ENCODE measurements at places on chromosomes 7 and 10.

- no peak for DNase-seq
Observed at GRCh38 chr7:69684369-69685292, 86.4 kb downstream of the AUTS2 start.

GRCh38 chr10:14707481-14707880 lies 67.2 kb downstream of the FAM107B start:
- DNase-seq: no peak

GRCh38 chr7:4700577-4701235 lies 18.6 kb downstream of the FOXK1 start:
- DNase-seq: no peak

GRCh38 chr10:50651808-50652207 lies 28.1 kb upstream of the SGMS1 start:
- DNase-seq: no peak

DNA sequence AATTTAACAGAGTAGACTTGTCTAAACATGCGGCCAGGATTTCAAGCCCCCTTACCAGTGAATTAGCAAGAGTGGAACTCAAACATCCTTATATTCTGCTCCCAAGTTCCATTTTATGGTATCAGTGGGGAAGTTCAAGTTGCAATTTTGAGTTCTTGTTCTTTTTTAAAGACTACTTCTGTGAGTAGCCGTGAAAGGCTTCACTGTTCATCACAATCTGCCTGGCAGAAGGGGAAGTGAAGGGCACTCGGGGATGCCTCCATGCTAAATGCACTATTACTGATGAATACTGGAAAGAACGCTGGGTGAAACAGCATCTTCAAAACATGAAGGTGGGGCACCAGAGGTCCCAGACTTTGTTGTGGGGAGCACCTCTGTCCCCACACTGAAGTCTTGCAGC lies 22.4 kb upstream of the FGL2 start:
- DNase-seq: no peak

DNA sequence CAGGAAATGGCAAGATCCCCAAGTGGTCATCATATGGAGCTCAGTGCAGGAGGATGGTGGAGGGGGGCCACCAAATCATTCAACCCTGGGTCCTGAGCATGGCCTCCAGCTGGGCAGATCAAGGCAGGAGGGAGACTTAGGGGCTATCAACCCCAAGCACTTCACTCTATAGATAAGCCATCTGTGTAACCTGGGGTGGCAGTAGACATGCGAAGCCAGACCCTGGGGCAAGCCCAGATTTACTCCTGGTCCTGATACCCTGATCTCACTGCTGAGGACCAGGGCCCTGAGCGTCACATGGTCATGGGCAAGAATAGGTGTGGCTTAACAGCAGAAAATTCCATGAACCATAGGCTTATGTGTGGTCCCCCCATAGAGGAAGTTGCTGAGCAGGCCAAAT lies 173.0 kb upstream of the ADCY1 start:
- no peak for DNase-seq

DNA sequence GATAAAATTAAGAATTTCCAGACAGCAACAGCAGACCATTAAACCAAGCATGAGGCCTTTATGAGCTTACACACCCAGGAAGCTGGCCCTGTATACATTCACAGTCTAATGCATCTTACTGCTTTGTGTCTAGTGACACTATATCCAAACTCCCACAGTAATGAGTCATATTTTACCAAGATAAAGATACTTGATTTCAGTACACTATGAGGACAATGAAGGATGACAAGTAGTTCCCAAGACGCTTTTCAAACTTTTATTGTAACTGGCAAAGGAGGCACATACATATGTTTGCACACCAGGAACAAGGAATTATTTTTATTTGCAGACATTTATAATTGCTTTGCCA lies 148.0 kb downstream of the TSPAN12 start:
- DNase-seq: no peak

- no peak for DNase-seq
Observed at GRCh38 chr7:85820702-85821443, 634.0 kb upstream of the SEMA3D start.

DNA sequence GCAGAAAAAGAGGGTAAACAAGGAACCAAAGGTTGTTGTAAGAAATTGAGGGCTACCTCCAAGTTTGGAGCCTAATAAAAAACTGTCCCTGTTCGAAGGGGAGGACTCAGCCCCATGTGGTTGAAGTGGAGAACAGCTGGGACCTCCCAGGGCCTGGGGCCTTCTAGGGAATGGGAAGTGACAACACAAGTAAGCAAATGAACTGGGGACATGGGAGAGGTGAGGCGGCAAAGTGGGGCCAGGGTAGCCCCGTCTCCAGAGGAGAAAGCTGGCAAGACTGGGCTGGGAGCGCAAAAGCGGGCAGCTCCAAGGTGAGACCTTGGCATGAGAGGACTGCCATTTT lies 198.1 kb downstream of the ZNF438 start:
- DNase-seq: no peak

GRCh38 chr7:81180573-81180972 lies 261.7 kb upstream of the SEMA3C start:
- DNase-seq: no peak

- DNase-seq: no peak
Observed at GRCh38 chr10:87054373-87055295, 34.5 kb downstream of the FAM25A start.

- no peak for DNase-seq
Observed at GRCh38 chr7:138292951-138293350, 167.1 kb upstream of the TRIM24 start.

GRCh38 chr7:463362-463781 lies 56.3 kb downstream of the PDGFA start:
- no peak for DNase-seq

GRCh38 chr7:122316467-122317388 lies 12.2 kb upstream of the FEZF1 start:
- no peak for DNase-seq

DNA sequence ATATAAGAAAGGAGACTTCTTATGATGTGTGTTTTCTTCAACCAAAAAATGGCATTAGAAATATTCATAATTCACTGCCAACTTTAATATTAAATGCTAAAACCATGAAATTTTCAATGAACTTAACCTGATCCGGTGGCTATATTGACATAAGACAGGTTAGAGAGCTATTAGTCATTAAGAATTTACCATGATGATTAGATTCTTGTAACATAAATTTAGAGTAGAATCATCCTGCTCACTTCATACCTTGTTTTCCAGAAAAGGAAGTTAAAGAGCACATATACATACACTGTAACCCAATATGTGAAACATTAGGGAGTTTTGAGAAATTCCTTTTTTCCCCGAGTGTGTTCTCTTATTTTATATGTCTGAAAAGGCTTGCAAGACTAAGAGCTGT lies 430.3 kb upstream of the SEMA3A start:
- DNase-seq: no peak

- peak; percentile 51 for DNase-seq
Observed at GRCh38 chr7:12066521-12066920, 144.6 kb upstream of the TMEM106B start.

DNA sequence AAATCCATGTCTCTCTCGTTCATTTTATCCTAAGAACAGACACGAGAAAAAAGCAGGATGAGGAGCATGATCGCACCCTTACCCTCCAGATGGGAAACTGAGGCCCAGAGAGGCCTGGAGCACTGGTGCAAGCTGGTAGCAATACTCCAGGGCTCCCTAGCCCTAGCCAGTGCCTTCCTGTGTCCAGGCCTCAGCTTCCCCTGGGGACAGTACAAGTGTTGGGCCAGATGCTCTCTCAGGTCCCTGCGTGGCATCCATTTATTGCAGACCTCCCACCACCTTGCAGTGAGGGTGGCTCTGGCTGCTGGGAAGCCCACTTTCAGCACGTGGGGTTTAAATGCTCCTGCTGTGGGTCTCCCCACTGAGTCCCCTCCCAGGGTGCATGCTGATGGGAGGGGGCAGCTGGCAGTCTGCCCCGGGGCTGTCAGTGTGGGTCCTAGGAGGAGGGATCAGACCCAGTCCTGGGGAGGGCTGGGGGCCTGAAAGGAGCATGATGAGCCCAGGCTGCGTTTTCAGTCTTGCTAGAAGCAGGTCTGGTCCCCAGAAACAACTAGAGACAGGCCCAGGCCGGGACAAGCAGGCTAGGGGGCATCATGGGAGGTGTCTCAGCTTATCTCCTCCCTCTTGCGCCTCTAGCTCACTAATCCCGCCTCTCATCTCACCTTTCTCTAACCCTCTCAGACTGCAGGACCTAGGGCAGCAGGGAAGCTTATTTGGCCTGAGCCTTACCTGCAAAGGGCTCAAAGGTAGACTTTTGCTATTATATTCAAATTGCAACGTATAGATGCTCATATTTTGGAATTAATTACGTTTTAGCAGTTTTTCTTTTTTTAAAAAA lies 662 bp upstream of the PPIF start:
- DNase-seq: no peak

DNA sequence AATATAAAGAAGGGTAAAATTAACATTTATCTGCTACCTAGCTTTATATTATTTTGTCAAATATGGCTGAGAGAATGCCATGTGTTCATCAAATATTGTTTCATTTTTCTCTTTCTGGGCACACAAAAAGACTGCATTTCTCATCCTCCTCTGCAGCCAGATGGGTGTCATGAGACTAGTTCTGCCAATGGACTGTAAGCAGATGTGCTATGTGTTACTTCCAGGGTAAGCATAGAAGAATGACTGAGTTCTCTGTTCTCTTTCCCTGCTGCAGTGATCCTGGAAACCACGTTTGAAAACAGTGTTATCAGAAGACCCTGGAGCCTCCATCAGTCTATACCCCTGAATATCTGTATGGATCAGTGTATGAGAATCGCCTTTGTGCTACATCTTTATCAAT lies 24.1 kb upstream of the SLK start:
- no peak for DNase-seq

DNA sequence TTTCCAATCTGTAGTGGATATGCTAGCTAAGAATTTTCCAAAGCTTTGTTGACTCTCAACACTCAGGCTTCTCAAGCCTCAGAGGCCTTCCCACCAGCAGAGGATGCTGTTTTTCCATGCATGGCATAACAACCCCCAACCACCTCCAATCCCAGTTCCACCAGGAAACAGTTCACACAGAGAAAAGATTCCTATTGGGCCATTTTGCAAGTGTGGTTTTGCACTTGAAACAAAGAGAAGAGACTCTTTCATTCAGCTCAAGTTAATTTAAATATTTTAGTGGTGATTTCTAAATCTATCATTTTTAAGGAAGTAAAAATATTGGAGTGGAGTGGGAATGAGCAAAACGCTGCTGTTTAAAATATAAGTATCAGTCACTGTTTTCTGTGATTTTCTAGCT lies 105.6 kb upstream of the COL1A2 start:
- DNase-seq: peak; percentile 59

GRCh38 chr7:25770670-25771069 lies 381.3 kb upstream of the NFE2L3 start:
- no peak for DNase-seq

- DNase-seq: no peak
Observed at GRCh38 chr10:132590752-132591121, 53.1 kb downstream of the INPP5A start.

DNA sequence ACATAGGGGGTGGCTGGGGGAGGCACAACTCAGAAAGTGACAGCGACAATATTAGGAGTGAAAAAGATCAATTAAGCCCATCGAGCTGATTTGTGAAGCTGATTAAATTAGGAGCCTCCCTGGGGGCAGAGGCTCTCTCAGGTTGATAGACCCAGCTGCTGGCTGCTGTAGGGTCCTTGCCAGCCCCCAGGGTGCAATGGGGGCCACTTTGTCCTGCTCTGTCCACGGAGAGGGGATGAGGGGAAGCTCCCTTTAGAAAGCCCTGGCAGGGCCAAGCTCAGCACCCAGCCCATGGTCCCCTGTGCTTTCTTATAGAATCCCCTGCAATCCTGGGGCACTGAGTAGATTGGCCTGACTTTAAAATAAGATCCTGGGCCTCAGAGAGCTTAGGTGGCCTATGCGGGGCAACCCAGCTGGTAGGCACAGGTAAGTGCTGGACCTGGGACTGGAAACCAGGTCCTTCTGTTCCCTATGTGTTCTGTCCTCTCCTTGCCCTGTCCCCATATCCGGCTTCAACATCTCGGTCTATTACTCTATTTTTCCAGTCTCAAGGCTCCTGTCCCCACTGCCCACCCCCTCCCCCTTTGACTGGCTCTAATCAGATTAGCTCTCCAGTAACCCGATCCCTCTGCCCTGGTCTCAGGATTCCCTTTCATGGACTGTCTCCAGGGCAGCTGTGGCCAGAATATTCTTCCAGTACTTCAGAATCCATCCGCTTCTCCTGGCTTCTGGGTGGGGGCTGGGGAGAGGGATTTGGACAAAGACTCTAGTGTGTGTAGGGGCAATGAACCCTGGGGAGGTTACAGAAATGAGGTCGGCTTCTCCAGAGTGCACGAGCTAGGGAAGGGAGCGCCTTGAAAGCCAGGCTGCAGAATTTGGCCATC lies 259.6 kb downstream of the RPS24 start:
- DNase-seq: no peak

- DNase-seq: no peak
Observed at GRCh38 chr10:61779276-61779675, 116.5 kb downstream of the CABCOCO1 start.

DNA sequence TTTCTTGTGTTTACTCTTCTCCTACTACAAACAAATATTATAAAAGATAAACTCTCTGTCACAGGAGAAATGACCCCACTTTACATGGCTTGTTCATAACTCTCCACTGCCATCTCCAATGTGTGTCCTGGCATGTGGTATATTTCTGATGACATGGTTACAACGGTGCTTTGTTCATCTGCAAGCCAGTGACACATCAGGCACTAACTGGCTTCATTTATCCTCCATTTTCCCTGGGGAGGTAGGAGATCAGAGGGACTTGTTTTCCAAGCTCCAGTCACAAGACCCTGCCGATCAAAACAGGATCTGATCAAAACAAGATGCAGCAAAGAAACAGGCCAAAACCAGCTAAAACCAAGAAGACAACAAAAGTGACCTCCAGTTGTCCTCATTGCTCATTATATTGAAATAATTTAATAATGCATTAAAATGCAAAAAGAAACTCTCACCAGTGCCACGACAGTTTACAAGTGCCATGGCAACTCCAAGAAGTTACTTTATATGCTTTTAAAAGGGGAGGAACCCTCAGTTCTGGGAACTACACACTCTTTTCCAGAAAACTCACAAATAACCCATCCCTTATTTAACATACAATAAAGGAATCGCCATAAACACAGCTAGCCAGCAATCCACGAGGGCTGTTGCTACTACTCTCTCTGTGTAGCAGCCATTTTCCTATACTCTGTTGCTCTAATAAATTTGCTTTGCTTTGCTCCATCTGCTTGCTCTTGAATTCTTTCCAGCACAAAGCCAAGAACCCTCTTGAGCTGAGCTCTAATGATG lies 224.2 kb downstream of the XPNPEP1 start:
- no peak for DNase-seq

DNA sequence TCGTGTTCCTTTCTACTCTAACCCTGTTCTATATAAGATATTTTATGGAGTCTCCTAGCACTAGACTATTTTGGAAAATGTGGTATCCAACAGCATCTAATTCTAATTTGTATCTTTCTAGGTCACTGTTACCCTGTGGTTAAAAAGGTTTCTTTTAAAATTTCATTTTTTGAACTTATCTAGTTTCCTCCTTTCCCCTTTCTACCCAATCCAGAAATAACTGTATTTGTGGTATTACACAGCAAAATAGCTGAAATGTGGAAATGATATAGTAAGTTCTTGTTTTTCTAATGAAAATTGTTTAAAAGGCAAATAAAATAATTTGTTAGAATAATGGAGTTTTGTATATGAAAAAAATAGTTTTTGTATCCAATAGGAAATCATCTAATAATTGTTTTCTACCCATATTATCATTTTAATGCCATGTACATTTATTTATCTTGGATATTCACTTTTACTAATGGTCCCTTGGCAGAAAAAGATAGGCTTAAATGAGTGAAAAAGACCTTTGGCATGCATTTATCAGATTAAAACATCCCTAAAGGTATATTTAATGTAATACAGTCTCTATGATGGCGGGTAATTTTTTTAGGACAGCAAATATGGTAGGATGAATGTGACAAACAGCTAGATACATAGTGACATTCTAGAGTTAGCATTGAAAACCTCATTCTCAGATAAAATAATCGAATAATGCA lies 175.5 kb upstream of the PLXDC2 start:
- no peak for DNase-seq

All from RCC 7860 (cell line).